ENCODE measurements at places on chromosomes 2 and 18. TPM values are rescaled to one million over a fixed set of nuclear protein-coding genes. Genes with fewer than 3 reads are reported as not detected.

The PSD4 gene
- 0.63 TPM for total RNA-seq

The PROM2 gene
- not detected for total RNA-seq

DNA sequence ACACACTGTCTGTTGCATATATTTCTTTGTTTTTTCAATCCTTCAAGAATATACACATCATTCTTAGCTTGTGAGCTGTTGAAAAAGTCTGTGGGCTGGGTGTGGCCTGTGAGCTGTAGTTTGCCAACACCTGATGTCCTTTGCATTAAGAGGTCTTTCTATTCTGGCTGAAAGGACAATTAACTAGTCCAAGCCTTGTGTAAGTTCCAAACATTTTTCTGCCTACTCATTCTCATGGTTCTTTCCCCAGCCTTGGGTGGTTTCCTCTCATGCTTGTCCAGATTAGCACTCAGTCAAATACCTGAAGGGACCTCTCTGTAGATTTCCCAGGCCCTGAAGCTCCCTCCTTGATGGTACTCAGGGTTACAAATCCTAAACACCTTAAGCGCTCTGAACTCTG lies 57.8 kb upstream of the NABP1 start:
- DNase-seq = no peak

DNA sequence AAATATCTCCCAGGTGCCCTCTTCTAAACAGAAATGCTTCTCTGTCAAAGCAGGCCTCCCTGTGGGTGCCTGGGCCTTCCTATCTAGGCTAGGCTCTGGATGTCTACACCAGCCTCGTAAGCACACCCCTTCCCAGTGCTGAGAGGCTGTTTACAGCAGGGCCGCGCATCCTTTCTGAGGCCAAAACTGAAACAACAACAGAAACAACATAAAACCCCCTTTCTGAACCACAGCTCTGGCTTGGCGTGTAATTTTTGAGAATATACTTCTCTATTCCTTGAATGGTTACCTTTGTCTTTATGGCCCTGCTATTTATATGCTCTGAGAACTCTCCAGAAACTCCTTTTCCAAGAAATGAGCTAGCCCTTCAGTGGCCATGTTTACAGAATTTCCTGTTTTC lies 118.4 kb downstream of the BCL2L11 start:
- no peak for DNase-seq

The SLC8A1 gene
- total RNA-seq = 36.4 TPM

DNA sequence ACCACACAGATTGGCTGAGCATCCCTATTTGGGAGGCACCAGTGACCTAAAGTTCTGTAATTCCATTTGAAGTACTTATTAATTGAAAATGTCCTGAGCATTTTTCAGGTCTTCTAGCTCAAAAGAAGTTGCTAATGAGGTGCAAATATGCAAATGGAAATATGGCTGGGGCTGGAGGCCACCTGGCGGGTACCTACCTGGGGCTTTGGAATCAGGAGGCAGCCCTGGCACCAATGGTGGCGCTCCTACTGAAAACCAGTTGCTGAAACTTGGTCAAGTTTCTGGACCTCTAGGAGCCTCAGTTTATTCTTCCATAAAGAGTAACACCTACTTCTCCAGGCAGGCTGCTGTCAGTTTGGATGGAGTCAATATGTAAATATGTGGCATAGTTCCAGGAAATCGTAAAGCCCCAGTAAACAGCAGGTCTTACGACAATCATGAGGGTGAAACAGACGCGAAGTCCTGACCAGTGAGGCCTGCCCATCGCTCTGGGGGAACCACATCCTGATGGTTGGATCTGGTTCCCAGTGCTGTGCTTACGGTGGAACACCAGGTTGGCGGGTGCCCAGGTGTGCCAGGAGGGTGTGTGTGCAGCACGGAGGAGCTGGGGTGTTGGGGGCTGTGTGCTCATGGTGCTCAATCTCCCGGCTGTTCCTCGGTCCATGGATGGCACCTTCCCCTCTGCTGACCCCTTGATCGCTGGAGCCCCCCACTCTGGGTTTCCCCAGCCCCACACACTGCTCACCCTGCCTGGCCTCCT lies 186.1 kb downstream of the TWIST2 start:
- DNase-seq = no peak

The FAM124B gene
- not detected for total RNA-seq

DNA sequence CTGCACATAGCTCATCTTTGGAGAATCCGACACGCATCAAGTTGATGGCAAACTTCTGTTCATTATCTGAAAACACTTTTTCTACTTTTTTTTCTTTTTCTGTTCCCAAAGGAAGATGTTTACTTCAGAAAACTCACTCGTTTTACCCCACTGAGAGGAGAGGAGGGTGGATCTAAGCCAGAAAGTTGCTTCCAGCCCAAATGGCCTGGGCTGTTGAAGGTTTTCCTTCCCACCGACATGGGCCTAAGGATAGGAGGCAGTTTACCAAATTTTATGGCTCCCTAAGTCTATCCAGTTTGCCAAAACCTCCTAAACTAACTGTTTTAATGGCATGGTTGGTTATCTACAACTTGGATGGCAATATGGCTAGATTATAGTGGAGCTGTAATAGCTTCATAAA lies 70.4 kb downstream of the DDX1 start:
- no peak for DNase-seq

DNA sequence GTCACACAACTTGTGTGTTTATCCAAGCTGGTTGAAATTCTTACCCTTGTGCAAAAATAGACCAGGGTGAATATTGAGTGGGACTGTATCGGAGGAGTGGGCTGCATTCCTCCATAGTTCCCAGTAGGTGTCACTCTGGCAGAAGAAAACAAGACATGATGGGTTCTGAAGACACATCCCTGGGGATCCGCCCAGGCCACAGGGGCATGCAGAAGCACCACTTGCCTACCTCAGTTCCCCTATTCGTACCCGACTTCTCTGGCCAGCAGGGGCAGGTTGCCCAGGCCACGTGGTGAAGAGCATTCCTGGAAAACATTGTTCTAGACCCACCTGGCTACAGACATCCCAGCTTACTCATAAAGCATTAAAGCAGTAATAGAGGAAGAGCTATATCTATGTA lies 168.2 kb downstream of the FAM210A start:
- peak; percentile 76 for DNase-seq

The DAW1 gene
- not detected for total RNA-seq

The SPC25 gene
- 13.9 TPM for total RNA-seq
